ENCODE measurements at places on chromosomes 12 and 14. TPM values are rescaled to one million over a fixed set of nuclear protein-coding genes. Genes with fewer than 3 reads are reported as not detected.

GRCh38 chr14:22767323-22767589 is 768 bp downstream of the OXA1L start:
- DNase-seq = peak; percentile 83
- peak overlapping the region; percentile 88 for H3K4me3 ChIP-seq
- peak overlapping the region; percentile 32 for H3K27ac ChIP-seq
- peaks cover 24% of the 10 kb centered on the region for H3K4me1 ChIP-seq

GRCh38 chr12:70364695-70365397 is 1.2 kb upstream of the KCNMB4 start:
- peaks cover 24% of the 10 kb centered on the region for H3K36me3 ChIP-seq
- no peaks in the 10 kb centered on the region for H3K27me3 ChIP-seq
- peak overlapping the region; percentile 92 for H3K27ac ChIP-seq
- DNase-seq = peak; percentile 82

DNA sequence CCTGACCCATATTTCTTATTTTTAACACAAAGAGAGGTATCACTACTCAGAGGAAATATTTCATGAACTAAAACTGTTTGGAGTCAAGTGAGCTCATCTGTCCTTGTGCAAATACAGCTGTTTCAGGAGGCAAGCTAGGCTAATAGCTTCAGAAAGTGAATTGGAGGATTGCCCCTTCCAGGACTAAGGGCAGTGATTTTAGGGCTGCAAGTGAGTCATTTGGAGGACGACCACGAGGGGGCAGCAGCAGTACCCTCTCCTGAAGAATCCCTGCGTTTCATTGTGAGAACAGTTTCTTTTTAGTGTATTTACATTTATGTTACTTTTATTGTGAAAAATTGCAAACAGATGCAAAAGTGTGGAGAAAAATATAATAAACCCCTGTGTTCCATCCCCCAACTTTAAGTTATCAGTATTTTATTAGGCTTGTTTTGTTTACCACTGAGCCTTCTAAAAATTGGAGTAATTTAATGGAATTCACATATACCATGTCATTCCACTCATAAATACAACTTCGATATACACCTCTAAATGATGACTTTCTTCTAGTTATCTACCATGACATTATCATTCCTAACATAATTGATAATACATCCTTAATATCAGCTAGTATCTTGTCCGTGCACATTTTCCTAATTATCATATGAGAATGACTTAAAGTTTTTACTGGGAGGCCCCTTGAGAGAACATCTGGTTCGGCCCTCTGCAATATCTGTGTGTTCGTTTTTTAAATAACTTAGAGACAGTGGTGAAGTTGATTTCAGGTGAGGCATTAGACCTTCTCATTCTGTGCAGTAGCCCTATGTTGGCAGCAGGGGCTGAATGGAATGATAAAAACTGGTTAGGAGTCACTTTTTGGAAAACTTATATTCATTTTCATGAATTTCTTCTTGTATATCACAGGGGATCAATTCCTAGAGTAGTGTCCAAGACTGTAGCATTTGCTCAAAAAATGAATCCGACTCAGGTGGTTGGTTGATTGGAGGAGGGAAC is 13.7 kb downstream of the FOXJ2 start:
- peaks cover 5% of the 10 kb centered on the region for H3K36me3 ChIP-seq
- H3K27ac ChIP-seq = no peak overlapping the region
- DNase-seq = peak; percentile 90
- H3K27me3 ChIP-seq = no peaks in the 10 kb centered on the region

GRCh38 chr12:132456944-132457495 is 32.9 kb upstream of the FBRSL1 start:
- no peak overlapping the region for H3K4me3 ChIP-seq
- no peaks in the 10 kb centered on the region for H3K4me1 ChIP-seq
- no peaks in the 10 kb centered on the region for H3K27me3 ChIP-seq
- no peak overlapping the region for H3K27ac ChIP-seq

The KRT73 gene
- not detected for total RNA-seq

The TAS2R43 gene
- total RNA-seq = 0.90 TPM

The OR4Q2 gene
- not detected for total RNA-seq

The ARF3 gene
- 51.7 TPM for total RNA-seq

Measured in Karpas-422 (cell line).